ENCODE measurements at places on chromosomes 11 and 22. TPM values are rescaled to one million over a fixed set of nuclear protein-coding genes. Genes with fewer than 3 reads are reported as not detected.

- DNase-seq: no peak
These were observed 19.4 kb upstream of the PHOX2A start for GRCh38 chr11:72263361-72263760.

GRCh38 chr11:33257160-33257896 is at the start of gene HIPK3:
Gene HIPK3, plus strand, starts transcription at chr11:33257381.
- peak; percentile 94 for DNase-seq

GRCh38 chr22:27715106-27715505 is 86.5 kb downstream of the MN1 start:
- no peak for DNase-seq

GRCh38 chr11:19970944-19971343 is 189.3 kb downstream of the DBX1 start:
- no peak for DNase-seq

DNA sequence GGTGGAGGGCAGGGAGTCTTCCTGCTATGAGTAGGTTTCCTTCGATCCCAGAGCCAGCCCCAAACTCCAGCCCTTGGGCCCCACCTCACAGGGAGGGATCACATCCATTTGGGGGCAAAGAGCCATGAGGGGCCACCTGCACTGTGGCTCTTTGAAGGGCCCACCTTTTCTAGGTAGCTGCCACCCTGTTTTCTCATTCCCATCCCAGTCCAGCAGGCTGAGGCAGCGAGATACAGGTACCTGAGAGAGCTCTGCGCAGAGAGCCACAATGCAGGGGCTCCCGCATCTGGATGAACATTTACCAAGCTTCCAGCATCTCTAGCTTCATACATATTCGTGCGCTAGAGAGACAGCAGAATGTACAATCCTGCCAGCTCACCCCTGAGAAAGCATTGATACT is 16.3 kb downstream of the FXYD6 start:
- DNase-seq: no peak

DNA sequence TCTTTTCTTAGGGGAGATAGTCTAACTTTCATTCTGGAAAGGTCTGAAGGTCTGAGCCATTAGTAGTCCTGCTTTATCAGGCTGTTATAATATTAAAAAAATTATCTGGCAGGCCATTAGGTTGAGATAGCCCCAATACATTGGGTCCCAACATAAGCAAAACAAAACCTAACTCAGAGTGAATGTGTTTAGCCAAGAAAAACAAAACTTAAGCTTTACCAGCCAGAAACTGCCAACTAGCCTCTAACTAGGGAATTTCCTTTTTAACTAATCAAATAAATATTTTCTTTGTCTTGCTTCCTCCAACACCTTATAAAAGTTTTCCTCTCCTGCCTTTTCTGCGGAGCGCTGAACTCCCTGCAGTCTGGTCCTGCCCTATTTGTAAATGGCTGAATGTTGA is 1137.7 kb upstream of the CNTN5 start:
- DNase-seq: no peak

- no peak for DNase-seq
These were observed 25.2 kb downstream of the CAPN1 start for GRCh38 chr11:65206901-65207300.

MGAT3 gene
- total RNA-seq: 6.5 TPM

DNA sequence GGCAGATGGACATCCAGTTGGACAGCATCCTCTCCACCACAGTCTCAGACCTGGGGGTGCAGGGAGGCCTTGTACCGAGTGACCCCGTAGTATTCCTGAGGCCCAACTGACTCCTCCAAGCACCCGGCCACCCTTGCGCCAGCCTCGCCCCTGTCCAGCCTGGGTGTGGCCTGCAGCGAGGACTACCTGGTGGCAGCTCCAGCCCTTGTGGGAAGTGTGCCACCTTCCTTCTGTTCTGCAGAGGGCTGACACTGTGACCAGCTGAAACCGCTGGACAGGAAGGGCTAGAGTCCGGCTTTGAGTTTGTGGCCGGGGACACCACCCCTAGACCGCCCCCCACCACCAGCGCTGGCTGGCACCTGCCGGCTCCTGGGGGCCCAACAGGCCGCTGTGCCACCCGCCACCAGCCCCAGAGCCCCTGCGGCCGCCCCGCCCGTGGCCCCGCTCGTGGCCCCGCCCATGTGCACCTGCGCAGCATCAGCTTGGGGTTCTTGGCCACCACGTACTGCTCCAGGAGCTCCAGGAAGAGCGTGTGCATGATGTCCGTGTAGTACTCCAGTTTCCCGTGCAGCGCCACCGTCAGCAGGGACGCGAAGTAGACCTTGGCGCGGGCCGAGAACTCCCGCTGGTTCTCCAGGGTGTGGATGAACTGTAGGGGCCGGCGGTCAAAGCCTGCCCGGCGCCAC is 10.0 kb upstream of the MAPK11 start:
- DNase-seq: no peak

DNA sequence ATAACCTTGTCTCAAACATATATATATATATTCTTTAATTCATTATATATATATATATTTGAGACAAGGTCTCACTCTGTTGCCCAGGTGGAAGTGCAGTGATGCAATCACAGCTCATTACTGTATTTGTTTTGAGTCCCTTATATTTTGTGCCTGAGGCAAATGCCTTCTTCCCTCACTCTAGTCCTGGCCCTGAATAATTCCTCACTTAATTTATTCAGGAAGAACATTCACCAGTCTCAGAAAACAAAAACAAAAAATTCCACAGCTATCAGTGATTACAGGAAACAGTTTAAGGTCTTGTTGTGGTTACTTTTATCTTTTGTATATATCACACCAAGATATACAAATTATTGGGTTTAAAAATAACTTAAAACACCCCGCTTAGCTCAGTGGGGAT is 155.7 kb downstream of the CWF19L2 start:
- DNase-seq: no peak

RTN4RL2 gene
- 3.4 TPM for total RNA-seq

PKDREJ gene
- not detected for total RNA-seq

- DNase-seq: no peak
These were observed 30.5 kb downstream of the RRM1 start for GRCh38 chr11:4125141-4125540.

MYO7A gene
- total RNA-seq: 1.8 TPM

DNA sequence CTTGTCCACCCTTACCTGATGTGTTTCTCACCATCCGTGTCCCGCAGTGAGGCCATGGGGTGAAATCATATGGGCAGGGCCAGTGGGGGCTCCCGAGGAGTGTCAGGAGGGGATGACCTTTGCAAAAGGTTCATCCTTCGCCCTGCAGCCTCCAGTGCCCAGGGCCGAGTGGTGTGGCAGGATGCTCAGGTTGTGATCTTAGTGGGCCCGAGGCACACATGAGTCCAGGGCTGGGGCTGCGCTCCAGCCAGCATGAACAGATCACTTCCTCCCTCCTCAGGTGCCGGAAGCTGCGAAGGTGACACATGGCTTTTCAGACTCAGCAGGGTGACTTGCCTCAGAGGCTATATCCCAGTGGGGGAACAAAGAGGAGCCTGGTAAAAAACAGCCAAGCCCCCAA is 2.8 kb upstream of the FKBP2 start:
- no peak for DNase-seq

SAA4 gene
- not detected for total RNA-seq

DNA sequence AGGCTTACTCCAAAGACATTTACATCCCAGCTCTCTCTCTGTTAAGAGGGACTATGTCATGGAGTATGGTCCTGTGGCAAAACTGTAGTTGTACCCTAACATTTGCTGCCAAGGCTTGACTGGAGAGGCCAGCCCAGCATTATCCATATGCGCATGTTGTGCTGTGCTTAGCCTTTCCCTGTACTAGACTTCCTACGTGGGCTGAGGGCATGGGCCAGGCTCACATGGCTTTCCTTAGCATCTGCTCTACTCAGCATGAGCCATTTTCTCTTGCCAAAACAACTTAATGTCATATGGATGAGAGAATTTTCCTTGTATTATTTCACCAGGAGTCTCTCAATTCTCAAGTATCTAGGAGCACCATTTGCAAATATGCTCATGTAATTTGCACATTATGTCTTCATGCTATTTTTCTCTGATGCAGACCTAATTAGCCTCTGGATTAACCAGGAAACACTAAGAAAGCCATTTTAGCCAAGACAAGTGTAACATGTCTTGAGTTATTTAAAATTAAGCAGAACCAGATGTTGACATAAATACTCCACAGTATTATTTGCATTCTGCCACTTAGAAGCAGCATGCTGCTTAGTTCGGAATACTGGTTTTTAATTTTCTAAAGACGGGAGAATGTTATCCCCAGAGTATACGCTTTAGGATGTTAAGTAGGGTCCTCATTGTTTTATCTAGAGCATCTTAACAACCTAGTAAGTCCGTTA is 71.7 kb upstream of the FAR1 start:
- DNase-seq: no peak

GRCh38 chr11:15091625-15092024 is 18.2 kb downstream of the CALCB start:
- DNase-seq: no peak

DNA sequence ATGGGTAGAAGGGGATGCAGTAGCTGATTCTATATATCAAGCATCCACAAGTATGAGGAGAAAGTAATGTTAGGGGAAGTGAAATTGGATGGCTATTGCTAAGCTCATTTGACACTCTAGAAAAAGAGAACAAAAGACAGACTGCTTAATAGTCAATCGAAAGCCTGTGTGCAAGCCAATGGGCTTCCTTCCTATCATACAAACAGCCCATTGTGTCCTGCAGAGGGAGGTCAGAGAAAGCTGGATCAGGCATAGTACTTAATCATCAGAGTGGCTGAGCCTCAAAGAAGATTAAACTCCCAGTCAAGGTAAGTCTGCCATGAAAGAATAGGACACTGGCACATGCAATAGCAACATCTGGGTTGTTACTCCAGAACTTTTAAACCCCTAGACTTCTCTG is 50.9 kb upstream of the PGR start:
- DNase-seq: no peak

DNA sequence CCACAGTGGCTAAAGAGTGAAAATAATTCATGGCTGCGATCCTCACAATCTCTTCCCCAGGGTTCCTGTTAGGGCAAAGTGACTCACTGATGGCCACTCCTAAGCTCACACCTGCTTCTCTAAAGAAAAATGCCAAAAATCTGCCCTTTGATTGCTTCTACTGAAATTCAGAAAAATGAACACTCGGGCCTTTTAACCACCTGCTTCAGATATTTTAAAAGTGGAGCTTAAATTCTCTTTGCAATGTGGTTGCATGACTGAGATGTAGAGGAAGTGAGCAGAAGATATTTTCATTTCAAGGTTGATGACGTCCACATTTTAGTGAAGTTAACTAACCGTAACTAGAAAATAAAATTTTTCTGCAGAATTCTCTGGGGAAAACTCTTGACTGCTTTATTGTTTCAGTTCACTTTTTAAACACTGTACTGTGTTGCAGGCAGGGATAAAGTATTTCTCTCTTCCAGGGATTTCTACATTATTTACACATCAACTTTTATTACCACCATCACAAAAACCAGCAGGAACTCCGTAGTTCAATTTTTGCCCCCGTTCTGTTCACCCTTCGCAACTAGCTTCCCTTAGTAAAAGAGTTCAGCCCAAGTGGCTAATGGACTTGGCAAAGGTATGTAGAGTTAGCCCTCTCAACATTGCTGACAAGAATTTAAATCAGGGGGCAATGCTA is 8.5 kb downstream of the RAB30 start:
- DNase-seq: no peak

MS4A18 gene
- not detected for total RNA-seq

CHRDL2 gene
- total RNA-seq: not detected

BLID gene
- not detected for total RNA-seq

DNA sequence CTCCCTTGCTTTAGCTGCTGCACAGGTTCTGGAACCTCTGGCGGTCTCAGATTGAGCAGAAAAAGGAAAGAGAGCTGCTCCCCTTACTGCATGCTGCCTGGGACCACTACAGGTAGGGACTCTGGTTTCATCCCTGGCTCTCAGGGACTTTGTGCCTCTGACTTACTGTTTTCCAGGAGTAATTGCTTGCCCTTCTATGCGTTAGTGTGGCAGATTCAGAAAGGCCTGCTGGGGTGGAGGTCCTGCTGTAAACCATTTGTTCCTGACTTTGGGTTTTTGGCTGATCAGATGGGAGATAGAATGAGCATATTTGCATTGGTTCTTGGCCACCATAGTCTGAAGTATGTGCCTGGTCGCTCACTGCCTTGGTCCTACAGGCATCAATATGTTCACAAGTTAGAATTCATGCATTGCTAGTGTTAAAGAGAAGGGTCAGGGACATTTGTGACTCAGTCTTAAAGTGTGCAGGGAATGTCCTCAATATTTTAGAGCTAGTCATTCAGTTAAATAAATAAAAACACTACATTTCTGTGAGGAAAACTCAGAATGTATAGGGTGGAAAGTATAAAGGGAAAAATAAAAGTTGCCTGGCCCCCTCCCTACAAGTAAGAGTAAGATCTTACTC is 78.0 kb downstream of the PISD start:
- no peak for DNase-seq

- DNase-seq: no peak
These were observed 684.4 kb downstream of the NTM start for GRCh38 chr11:132054822-132055221.

- no peak for DNase-seq
These were observed 30.1 kb upstream of the SMPD1 start for GRCh38 chr11:6360183-6360582.

DNA sequence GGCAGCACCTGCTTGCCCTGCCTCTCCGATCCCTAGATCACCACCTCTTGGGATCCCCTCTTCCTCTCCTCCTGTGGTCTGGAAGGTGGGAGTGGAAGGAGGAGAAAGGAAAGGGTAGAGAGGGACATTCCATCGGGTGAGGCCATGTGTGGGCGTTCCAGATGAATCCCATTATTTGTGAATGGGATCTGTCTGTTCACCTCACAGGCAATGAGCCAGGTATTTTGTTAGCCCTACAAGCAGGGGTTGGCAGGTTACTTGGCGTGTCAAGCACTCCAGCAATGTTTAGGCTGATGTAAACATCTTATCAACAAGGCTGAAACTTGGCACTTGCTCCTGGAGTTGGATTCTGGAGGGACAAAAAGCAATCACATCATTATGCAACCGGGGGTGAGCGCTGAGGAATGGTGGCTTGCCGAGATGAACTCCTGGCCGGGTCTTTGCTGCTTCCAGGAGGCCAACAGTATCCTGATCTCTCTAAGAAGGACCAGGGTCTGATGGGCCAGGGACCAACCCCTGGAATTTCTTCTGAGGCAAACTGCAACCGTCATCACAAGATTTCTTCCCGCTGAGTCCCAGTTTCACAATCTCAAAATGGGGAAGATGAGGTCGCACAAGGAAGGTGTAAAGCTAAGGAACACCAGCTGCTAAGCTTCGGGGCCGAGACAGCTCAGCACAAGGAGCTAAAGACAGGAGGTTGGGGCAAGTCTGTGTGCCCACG is 7.8 kb downstream of the ADAMTS8 start:
- peak; percentile 15 for DNase-seq

DNA sequence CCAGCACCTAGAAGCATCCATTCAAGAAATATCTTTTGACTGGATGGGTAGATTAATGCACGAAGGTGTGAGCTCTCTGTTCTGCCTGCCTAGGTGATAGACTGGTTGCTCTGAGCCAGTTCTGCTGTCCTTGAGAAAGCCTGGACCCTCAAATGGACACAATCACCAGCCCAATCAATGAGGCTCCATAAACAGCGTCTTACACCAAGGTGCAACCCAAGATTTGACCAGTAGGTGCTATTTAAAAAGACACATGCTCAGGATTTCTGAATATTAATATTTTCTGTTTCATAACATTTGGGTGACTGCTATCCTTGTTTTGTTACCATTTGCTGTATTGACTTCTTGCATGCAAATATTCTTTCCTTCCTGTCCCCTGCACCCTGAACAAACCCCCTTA is 39.0 kb downstream of the PAMR1 start:
- DNase-seq: no peak

CASP5 gene
- total RNA-seq: not detected

TBX10 gene
- not detected for total RNA-seq

GRCh38 chr11:114813189-114813718 is 134.9 kb downstream of the NXPE2 start:
- DNase-seq: no peak
